Uterine smooth muscle cell (primary cell): ENCODE measurements at places on chromosomes 11 and 22. TPM values are rescaled to one million over a fixed set of nuclear protein-coding genes. Genes with fewer than 3 reads are reported as not detected.

Gene OR56A3
- not detected in 2 replicates for total RNA-seq

Gene CBLIF
- not detected in 2 replicates for total RNA-seq

Gene SWAP70
- 38.9 and 44.2 TPM in 2 replicates for total RNA-seq

Gene PVALB
- not detected in 2 replicates for total RNA-seq

Gene GRAMD4
- total RNA-seq: 47.9 and 59.5 TPM in 2 replicates

Gene MED19
- total RNA-seq: 13.5 and 14.8 TPM in 2 replicates

Gene CLTCL1
- 9.5 and 12.2 TPM in 2 replicates for total RNA-seq

Gene NXPE1
- not detected in 2 replicates for total RNA-seq

Gene PDGFB
- total RNA-seq: 0.11 TPM in 1 of 2 replicates, not detected in the other

Gene GLB1L3
- not detected in 2 replicates for total RNA-seq

Gene LIPT2
- 3.0 and 4.8 TPM in 2 replicates for total RNA-seq

Gene LIN7C
- 66.4 and 70.2 TPM in 2 replicates for total RNA-seq

Gene TUB
- 8.9 and 16.7 TPM in 2 replicates for total RNA-seq

Gene APOBEC3B
- total RNA-seq: 2.4 and 7.5 TPM in 2 replicates

Gene TOM1
- total RNA-seq: 29.4 and 43.2 TPM in 2 replicates

Gene TOMM22
- total RNA-seq: 78.7 and 90.2 TPM in 2 replicates

Gene ZBED4
- 10.1 and 11.2 TPM in 2 replicates for total RNA-seq

Gene KIF18A
- total RNA-seq: 9.0 and 40.0 TPM in 2 replicates

Gene RAB3IL1
- 12.5 and 19.1 TPM in 2 replicates for total RNA-seq

Gene HNRNPUL2
- 9.6 and 16.4 TPM in 2 replicates for total RNA-seq

Gene APOL5
- not detected in 2 replicates for total RNA-seq

Gene CEND1
- 1.00 TPM in 2 replicates for total RNA-seq

Gene TRPM5
- total RNA-seq: not detected in 2 replicates

Gene HPX
- 0.33 and 0.50 TPM in 2 replicates for total RNA-seq

Gene IL18
- 2.0 and 2.3 TPM in 2 replicates for total RNA-seq

Gene MS4A4A
- not detected in 2 replicates for total RNA-seq

Gene CSNK2A3
- 1.1 and 2.2 TPM in 2 replicates for total RNA-seq

Gene TAF10
- total RNA-seq: 25.3 and 45.6 TPM in 2 replicates

Gene DKK3
- 253 and 492 TPM in 2 replicates for total RNA-seq

Gene SMC1B
- total RNA-seq: under 0.01 TPM in 1 of 2 replicates, not detected in the other
